Endothelial cell of umbilical vein (primary cell): ENCODE measurements at places on chromosomes 3 and 15. TPM values are rescaled to one million over a fixed set of nuclear protein-coding genes. Genes with fewer than 3 reads are reported as not detected.

GRCh38 chr15:78979456-78980320, 34.8 kb upstream of the CTSH start:
- DNase-seq, result peak; percentile 60

Gene UROC1
- not detected in 2 replicates for polyA plus RNA-seq

Gene NDN
- polyA plus RNA-seq, result 23.1 and 26.7 TPM in 2 replicates

GRCh38 chr3:61570813-61571212, 9.4 kb downstream of the PTPRG start:
- no peak for DNase-seq

DNA sequence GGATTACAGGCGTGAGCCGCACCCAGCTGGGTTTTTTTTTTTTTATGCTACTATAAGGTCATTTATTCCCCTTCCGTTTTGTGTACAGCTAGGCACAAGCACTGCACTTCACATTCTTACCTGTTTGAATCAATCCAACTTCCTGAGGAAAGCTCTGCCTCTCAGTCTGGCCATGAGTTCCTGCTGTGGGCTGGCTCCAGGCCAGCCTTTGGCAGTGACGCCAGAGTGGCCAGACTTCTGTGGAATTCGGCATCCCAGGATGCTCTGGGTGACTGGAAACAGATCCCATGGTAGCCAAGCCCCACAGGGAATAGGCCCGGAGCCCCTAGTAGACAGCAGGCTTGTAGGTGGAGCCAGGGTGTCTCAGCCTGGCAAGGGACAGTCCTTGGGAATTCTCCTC, 21.5 kb upstream of the TIMP4 start:
- DNase-seq, result peak; percentile 60

DNA sequence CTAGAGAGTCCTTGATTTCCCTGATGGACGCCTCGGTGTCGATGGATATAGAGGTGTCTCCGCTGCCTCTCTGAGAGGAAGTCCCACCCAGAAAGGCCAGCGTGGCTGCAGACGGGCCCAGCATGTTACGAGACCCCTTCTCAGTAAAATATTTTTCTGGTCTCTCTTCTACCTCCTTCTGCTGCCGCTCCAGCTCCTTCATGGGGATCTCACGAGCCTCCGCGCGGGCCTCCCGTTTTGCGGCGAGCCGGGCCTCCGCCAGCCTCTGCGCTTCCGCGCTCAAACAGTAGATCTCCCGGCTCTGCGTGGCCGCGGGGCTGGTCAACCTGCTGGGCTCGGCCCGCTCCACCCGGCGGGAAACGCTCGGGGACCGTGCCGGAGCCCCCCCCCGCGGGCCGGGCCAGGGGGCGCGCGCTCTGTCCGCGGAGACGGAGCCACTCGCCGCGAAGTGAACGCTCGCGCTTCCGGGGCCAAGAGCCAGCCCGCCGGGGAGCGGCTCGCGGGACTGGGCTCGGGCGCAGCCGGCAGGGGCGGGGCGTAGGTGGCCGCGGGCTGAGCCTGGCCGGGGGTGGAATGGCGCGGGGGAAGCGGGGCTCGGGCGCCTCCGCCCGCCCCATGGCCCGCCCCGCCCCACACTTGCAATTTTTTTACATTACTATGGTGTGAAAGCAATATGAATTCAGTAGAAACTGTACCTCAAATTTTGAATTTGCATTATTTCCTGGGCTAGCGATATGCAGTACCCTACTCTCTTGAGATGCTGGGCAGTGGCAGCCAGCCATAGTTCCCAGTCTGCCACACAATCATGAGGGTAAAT, 10.2 kb upstream of the KCNMB3 start:
- peak; percentile 58 for DNase-seq
